ENCODE measurements at places on chromosomes 2 and 18. TPM values are rescaled to one million over a fixed set of nuclear protein-coding genes. Genes with fewer than 3 reads are reported as not detected.

NEU2 gene
- total RNA-seq: not detected

SCN7A gene
- 16.4 TPM for total RNA-seq

TUBA3E gene
- not detected for total RNA-seq

MDH1B gene
- 0.99 TPM for total RNA-seq

C18orf54 gene
- 1.7 TPM for total RNA-seq

SLC8A1 gene
- total RNA-seq: 80.3 TPM

C2orf72 gene
- 0.17 TPM for total RNA-seq

KCNE4 gene
- total RNA-seq: 21.2 TPM

UGT1A8 gene
- not detected for total RNA-seq

All from smooth muscle cell of trachea (primary cell).